Upper lobe of left lung (tissue), 6 donors: ENCODE measurements at places on chromosomes 7 and 10. TPM values are rescaled to one million over a fixed set of nuclear protein-coding genes. Genes with fewer than 3 reads are reported as not detected.

DNA sequence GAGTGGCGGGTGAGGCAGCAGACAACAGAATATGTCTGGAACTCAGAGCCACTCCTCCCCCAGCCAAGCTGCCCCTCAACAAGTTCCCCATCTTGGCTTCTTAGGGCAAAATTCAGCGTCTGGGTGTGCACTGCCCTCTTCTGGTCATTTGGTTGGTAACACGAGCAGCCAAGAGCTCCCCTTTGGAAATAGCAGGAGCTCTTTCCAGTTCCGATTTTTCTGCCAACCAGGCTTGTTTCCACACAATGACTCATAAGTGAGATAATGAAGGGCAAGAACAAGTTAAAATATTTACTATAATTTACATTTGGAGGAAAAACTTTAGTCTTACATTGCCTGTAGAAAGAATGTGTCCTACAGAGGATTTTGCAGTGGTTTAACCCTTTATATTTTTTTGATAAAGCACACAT, 70.5 kb downstream of the ADCYAP1R1 start:
- no peak overlapping the region for H3K27ac ChIP-seq
- H3K36me3 ChIP-seq = no peaks in the 10 kb centered on the region
- no peaks in the 10 kb centered on the region for H3K4me1 ChIP-seq
- H3K4me3 ChIP-seq = no peak overlapping the region

- no peaks in the 10 kb centered on the region for H3K4me1 ChIP-seq
- no peak for DNase-seq
- no peak overlapping the region for H3K27ac ChIP-seq
- H3K36me3 ChIP-seq = no peaks in the 10 kb centered on the region
- H3K4me3 ChIP-seq = no peak overlapping the region
These were observed 79.1 kb downstream of the NAMPT start for GRCh38 chr7:106205621-106206222.

- H3K27me3 ChIP-seq = no peaks in the 10 kb centered on the region
- DNase-seq = peak; percentile 74
- no peak overlapping the region for H3K4me3 ChIP-seq
- H3K4me1 ChIP-seq = peaks cover 17% of the 10 kb centered on the region
- peaks cover 2% of the 10 kb centered on the region for H3K36me3 ChIP-seq
These were observed 20.0 kb upstream of the CRYGN start for GRCh38 chr7:151459726-151460473.

Gene MAPK8
- 61.6 TPM for total RNA-seq

Gene HNRNPA2B1
- 416 TPM for total RNA-seq

GRCh38 chr7:117530390-117530789, 50.6 kb downstream of the CFTR start:
- no peaks in the 10 kb centered on the region for H3K4me1 ChIP-seq
- no peak overlapping the region for H3K27ac ChIP-seq
- H3K27me3 ChIP-seq = no peaks in the 10 kb centered on the region
- no peaks in the 10 kb centered on the region for H3K36me3 ChIP-seq
- DNase-seq = no peak

GRCh38 chr10:15245530-15245929, 77.0 kb upstream of the NMT2 start:
- no peaks in the 10 kb centered on the region for H3K27me3 ChIP-seq
- H3K4me1 ChIP-seq = no peaks in the 10 kb centered on the region
- H3K36me3 ChIP-seq = no peaks in the 10 kb centered on the region
- no peak overlapping the region for H3K27ac ChIP-seq
- no peak overlapping the region for H3K4me3 ChIP-seq
- no peak for DNase-seq

GRCh38 chr7:108236681-108237415, 106.7 kb upstream of the LAMB4 start:
- H3K4me1 ChIP-seq = no peaks in the 10 kb centered on the region
- no peak overlapping the region for H3K4me3 ChIP-seq
- H3K36me3 ChIP-seq = no peaks in the 10 kb centered on the region
- DNase-seq = no peak

DNA sequence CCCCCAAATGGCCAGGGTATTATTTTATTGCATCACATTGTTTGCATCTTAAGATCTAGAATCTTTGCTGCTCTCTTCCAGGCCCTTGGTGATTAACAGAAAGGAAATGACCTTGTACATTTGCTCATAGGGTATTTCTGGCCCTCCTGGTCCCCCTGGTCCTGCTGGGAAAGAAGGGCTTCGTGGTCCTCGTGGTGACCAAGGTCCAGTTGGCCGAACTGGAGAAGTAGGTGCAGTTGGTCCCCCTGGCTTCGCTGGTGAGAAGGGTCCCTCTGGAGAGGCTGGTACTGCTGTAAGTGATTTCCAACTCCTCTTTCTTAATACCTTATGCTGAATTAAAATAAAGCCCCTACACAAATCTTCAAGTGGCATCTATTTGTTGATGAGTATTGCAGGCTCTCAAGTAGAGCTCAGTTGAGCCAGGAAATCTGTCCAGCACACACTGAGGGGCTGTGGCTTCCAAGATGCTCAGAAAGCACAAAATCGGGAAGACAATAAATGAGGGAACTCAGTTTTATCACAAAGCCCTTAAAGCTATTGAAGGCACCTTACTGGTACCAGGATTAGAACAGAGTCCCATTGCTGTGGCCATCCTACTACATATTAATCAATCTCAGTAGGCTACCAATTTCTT, 28.2 kb downstream of the COL1A2 start:
- no peak for DNase-seq
- no peaks in the 10 kb centered on the region for H3K36me3 ChIP-seq

- H3K4me1 ChIP-seq = no peaks in the 10 kb centered on the region
- H3K27ac ChIP-seq = no peak overlapping the region
These were observed 84.5 kb downstream of the SH2D4B start for GRCh38 chr10:80622153-80622552.

- H3K27ac ChIP-seq = no peak overlapping the region
- no peaks in the 10 kb centered on the region for H3K36me3 ChIP-seq
- peaks cover 62% of the 10 kb centered on the region for H3K27me3 ChIP-seq
- peak; percentile 84 for DNase-seq
- H3K4me1 ChIP-seq = no peaks in the 10 kb centered on the region
These were observed 35.1 kb upstream of the PAX2 start for GRCh38 chr10:100710151-100710871.

DNA sequence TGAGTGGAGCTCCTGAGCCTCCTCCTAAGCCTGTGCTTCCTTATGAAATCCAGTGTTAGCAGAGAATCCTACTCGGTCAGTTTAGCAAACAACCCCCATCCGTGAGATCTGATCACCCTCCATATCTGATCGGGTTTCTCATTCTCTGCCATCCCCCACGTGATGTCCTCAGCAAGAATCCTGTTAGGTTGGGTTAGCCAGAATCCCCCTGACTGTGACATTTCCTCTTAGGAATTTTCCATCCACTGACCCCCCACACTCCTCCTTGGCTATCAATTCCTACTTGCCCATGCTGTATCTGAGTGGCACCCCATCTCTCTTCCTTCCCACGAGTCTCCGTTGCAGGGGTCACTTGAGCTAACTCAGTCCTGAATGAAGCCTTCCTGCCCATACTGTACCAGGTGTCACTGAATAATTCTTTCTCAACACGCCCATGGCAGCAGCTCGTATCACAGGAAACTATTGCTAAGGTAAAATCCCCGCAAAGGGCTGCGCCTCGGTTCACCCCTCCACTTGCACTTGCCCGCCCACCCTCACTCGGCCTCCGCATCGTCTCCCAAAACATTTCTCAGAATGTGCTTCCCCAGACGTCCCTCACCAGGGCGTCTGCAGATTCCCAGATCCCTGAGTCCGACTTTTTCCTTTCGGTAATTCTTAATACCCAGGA, 44.1 kb downstream of the MYOF start:
- peaks cover 78% of the 10 kb centered on the region for H3K4me1 ChIP-seq
- DNase-seq = no peak
- H3K27me3 ChIP-seq = no peaks in the 10 kb centered on the region
- peak overlapping the region; percentile 5 for H3K4me3 ChIP-seq
- no peaks in the 10 kb centered on the region for H3K36me3 ChIP-seq

GRCh38 chr7:70678621-70679251, 453.2 kb upstream of the GALNT17 start:
- DNase-seq = no peak
- no peaks in the 10 kb centered on the region for H3K36me3 ChIP-seq
- H3K4me3 ChIP-seq = no peak overlapping the region
- H3K4me1 ChIP-seq = no peaks in the 10 kb centered on the region
- no peaks in the 10 kb centered on the region for H3K27me3 ChIP-seq

Gene KCP
- total RNA-seq = 2.1 TPM

DNA sequence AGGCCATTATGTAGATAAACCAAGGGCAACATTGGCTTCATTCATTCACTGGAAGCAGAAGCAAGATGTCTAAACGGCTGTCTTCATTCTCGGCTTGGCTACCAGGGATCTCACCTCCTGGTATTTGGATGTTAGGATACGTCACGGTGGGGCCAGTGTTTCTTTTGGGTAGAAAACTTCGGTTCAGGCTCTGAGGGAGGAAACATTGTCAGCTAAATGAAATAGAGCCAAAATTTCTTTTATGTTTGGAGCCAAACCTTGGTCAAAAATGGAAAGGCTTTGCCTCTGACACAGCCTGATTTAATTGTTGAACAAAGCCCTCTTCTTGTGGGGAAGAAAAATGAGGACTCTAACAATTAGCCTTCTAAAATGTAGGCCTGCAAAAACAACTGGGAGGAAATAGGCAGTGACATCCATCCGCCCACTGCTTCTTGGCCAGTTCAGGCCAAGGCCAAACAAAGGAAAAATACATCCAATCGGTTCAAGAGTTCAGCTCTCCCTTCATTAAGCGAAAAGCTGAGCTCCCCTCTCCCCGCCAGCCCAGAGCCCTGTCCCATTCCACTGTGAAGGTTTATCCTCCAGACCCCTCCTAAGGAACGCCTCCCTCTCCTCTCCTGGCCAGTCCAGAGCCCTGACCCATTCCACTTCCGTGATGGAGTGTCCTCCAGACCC, 44.4 kb downstream of the PFKFB3 start:
- H3K27me3 ChIP-seq = no peaks in the 10 kb centered on the region
- no peak overlapping the region for H3K4me3 ChIP-seq
- no peak for DNase-seq
- H3K36me3 ChIP-seq = no peaks in the 10 kb centered on the region
- no peak overlapping the region for H3K27ac ChIP-seq
- no peaks in the 10 kb centered on the region for H3K4me1 ChIP-seq

GRCh38 chr10:120221873-120222485, 235.0 kb upstream of the PLPP4 start:
- H3K4me1 ChIP-seq = no peaks in the 10 kb centered on the region
- H3K27ac ChIP-seq = no peak overlapping the region
- H3K4me3 ChIP-seq = no peak overlapping the region
- no peak for DNase-seq
- H3K36me3 ChIP-seq = no peaks in the 10 kb centered on the region
- no peaks in the 10 kb centered on the region for H3K27me3 ChIP-seq

- no peak for DNase-seq
- H3K27me3 ChIP-seq = no peaks in the 10 kb centered on the region
- H3K36me3 ChIP-seq = no peaks in the 10 kb centered on the region
- no peaks in the 10 kb centered on the region for H3K4me1 ChIP-seq
- no peak overlapping the region for H3K27ac ChIP-seq
These were observed 5.3 kb upstream of the SCIN start for GRCh38 chr7:12564996-12565764.
